ENCODE measurements at places on chromosomes 6 and 20. TPM values are rescaled to one million over a fixed set of nuclear protein-coding genes. Genes with fewer than 3 reads are reported as not detected.

The LAMP5 gene
- total RNA-seq = 0.26 TPM

The HLA-DMB gene
- not detected for total RNA-seq

The PREX1 gene
- 10.9 TPM for total RNA-seq

The PRSS35 gene
- total RNA-seq = 2.9 TPM

The NQO2 gene
- total RNA-seq = 45.2 TPM

The RWDD2A gene
- 5.2 TPM for total RNA-seq

The MDFI gene
- 4.0 TPM for total RNA-seq

The RFX6 gene
- total RNA-seq = not detected

The OR2J3 gene
- total RNA-seq = not detected

The SCRT2 gene
- not detected for total RNA-seq

The WASF1 gene
- total RNA-seq = 14.7 TPM

The KIF25 gene
- total RNA-seq = not detected

The SNAP91 gene
- 0.52 TPM for total RNA-seq

The PARD6B gene
- total RNA-seq = 0.52 TPM

The IP6K3 gene
- not detected for total RNA-seq

The POU5F1 gene
- 0.97 TPM for total RNA-seq

The EMILIN3 gene
- not detected for total RNA-seq

The FAM210B gene
- 75.3 TPM for total RNA-seq

The SLC22A1 gene
- 1.1 TPM for total RNA-seq

The TRIM31 gene
- total RNA-seq = not detected

The GPR6 gene
- total RNA-seq = not detected

The HRH3 gene
- not detected for total RNA-seq

The BAK1 gene
- total RNA-seq = 11.5 TPM

The SCUBE3 gene
- 3.4 TPM for total RNA-seq

The SNTA1 gene
- total RNA-seq = 22.1 TPM

The OR2H2 gene
- total RNA-seq = not detected

The SEMG1 gene
- not detected for total RNA-seq

The CLPSL2 gene
- total RNA-seq = not detected

The DLK2 gene
- not detected for total RNA-seq

The NOTCH4 gene
- 0.65 TPM for total RNA-seq

The LEMD2 gene
- total RNA-seq = 31.2 TPM

Measured in articular chondrocyte of knee joint (primary cell).